Fibroblast of mammary gland (primary cell): ENCODE measurements at places on chromosomes 6 and 20.

- no peak for DNase-seq
Observed at GRCh38 chr6:4208158-4208557, 72.8 kb upstream of the ECI2 start.

DNA sequence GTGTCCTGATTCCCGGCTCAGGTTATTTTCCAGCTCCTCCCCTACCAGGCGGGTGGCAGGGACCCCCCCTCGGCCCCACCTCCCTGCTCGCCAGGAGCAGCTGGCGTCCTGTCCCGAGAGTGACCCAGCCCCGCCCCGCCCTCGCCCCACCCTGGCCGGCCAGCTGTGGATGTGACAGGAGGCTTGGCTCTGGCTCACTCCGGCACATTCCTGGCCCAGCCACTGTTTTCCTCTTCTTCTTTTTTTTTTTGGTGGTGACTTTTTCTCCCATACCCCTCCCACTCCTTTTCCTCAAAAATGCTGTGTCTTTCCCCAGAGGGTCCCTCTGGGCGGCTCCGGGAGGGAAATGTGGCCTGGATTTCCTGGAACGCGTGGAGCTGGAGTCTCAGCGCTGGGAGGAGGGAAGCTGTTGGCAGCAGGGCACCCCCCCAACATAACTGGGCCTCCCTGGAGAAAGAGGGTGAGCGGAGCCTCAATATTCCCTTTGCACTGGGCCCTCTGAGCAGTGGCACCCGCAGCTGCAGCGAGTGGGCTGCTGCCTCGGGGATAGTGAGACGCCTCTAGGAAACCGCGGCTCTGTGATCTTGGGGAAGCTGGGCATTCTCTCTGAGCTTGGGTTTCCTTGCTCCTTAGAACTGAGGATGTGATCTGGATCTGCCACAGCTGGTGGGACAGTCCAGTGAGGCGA lies 28.3 kb upstream of the CSNK2A1 start:
- DNase-seq: peak; percentile 18

GRCh38 chr20:1402149-1402548 lies 9.3 kb upstream of the FKBP1A start:
- DNase-seq: peak; percentile 76

DNA sequence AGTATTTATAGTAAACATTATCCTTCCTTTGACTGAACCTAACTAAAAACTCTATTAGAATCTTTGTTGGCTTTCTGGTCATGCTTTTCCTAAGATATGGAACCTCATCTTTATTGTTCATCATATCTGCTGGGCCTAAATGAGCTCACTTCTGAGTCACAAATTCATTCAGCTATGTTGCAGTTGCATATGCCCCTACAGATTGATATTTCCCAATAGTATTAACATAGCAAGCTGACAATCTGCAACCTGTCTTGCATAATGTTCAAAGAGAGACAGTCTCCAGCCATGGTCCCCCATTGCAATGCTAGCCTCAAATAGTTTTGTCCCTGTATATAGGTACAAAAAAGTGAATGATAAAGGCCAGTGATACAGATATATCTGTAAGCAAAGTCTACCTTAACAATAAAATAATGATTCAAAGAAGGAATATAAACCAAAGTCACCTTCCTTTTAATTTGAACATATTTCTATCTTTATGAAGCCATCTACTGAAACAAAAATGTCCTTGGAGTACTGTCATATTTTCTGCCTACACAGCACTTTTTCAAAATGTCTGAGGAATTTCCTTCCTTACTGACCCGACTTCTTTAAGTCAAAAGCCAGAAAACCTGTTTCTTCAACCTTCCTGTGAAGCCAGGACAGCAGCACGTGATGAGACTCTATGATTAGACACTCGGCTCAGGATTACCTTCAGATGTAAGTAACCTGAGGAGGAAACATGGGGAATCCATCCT lies 140.7 kb downstream of the UBE3D start:
- DNase-seq: peak; percentile 71

GRCh38 chr6:137145421-137145820 lies 28.0 kb downstream of the IL22RA2 start:
- peak; percentile 62 for DNase-seq

DNA sequence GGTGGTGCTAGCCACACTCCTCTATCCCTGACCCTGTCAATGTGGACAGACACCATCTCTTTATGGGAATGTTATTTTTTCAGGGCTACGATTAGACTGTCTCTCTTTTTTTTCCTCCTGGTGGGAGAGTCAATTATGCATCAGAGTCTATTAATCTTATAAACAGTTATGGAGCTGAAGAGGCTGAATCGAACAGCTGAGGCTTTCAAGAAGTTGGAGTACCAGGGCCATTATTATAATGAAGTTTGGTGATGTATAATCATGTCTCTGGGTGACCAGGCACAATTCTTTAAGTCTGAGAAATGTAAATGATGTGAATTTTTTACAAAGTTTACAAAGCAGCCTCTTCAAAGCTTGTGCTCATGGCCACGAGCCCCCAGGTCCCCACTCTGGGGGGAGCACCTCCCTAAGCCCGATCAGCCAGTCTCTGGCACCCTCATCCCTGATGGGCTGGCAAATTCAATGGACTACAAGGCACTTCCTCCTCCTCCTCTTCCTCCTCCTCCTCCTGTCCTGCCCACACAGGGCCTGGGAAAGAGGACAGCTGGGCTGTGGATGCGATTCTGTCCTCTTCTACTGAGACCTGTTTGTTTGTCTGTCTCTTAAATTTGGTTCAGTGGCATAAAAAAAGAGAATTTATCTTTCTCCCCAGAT lies 43.9 kb upstream of the QKI start:
- no peak for DNase-seq

DNA sequence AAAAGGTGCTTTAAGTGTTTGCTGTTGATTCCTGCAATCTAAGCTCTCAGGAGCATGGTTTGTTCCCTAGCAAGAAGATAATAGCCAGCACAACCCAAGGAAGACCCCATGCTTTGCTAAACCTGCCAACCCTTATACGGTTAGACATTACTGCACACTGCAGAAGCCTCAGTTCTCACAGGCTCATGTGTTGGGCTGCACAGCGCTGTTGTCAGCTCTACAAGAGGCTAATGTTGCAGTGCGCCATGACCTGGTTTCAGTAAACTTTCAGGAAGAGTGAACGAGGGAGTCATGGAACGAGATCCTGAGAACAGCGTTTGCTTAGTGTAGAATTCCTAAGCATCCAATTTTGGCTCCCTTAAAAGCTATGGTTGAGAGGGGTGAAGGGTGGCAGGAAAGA lies 218.5 kb downstream of the ARHGAP18 start:
- peak; percentile 38 for DNase-seq
